ENCODE measurements at places on chromosomes 5 and 9. TPM values are rescaled to one million over a fixed set of nuclear protein-coding genes. Genes with fewer than 3 reads are reported as not detected.
A peak's percentile ranks its signal among the peaks of the same experiment; 100 is the strongest.

Gene DROSHA
- total RNA-seq, result 41.8 TPM

Gene HK3
- not detected for total RNA-seq

Gene CHSY3
- 3.0 TPM for total RNA-seq

Gene FOXD4L3
- total RNA-seq, result under 0.01 TPM

Gene RGS7BP
- 0.13 TPM for total RNA-seq

Gene SYK
- 0.13 TPM for total RNA-seq

Gene FGD3
- not detected for total RNA-seq

Gene AK3
- 61.2 TPM for total RNA-seq

Gene GABRA1
- total RNA-seq, result not detected

Gene FOXD4L4
- total RNA-seq, result 0.13 TPM

DNA sequence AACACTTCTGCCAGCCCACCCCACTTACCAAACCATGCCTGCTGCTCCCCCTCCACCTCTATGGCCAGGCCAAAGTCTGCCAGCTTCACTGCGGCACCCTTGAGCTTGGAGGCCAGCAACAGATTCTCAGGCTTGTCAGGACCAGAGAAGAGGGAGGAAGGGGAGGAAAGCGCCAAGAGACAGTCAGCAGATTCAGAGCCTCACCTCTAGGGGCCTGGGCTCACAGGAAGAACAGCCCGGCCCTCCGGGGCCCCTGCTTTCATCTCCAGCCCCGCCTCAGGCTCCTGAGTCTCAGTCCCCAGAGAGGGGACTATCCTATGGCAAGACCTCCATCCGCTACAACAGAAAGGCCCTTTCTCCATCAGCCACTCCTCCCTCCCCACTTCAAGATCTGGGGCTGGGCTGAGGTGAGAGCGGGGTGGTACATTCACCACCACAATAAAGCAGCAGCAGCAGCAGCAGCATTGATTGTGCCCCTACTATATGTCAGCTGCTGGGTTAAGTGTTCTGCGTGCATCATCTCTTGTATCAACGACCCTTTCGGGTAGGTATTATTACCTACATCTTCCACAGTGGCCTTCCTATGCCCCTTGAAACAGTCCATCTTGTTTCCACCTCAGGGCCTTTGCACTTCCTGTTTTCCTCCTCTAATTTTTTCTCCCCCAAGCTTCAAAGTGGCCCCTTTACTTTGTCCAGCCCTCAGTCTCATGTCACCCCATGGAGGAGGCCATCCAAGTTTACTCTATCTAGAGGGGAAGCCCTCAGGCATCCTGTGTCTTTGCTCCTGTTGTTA is 36.0 kb downstream of the CAMK2A start:
- no peak for DNase-seq

- no peak for DNase-seq
Observed at GRCh38 chr9:16883586-16883985, 13.1 kb upstream of the BNC2 start.

DNA sequence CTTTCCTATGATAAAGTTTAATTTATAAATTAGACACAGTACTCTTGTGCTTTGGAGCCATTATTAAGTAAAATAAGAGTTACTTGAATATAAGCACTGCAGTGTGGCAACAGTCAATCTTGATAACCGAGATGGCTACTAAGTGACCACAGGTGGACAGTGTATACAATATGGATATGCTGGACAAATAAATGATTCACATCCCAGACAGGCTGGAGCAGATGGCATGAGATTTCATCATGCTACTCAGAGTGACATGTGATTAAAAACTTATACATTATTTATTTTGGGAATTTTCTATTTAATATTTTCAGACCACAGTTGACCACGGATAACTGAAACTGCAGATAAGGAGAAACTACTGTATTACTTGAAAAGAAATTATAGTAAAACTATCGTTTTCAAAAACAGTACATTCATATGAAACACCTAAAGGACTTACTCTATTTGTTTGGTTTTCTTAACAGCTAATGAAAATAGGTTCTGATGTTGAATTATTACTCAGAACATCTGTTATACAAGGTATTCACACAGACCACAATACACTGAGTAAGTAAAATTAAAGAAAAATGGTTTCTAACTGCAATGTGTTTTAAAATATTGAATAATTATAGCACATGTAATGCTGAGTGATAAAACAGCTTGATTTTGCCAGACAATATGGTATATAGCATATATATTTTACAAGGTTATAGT is 16.0 kb downstream of the LYRM7 start:
- DNase-seq, result peak; percentile 6

- DNase-seq, result no peak
Observed at GRCh38 chr5:16573401-16573800, 43.4 kb downstream of the RETREG1 start.

DNA sequence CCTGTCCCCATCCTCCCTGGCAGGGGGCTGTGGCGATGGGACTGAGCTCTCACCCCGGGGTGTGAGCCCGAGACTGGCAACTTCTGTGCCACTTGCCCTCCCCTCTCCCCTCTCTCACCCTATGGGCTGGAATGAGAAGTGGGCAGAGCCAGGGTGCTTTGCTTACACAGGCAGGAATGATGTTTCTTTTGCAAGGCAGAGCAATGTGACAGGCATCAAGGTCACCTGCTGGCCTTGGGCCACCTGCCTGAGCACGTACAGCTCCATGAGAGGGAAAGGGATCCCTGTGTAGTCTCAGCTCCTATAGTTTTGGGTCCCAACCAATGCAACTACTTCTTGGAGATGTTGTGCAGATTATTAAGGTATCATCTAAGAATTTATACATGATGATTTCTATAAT is 252.8 kb upstream of the DAP start:
- no peak for DNase-seq

GRCh38 chr9:136225366-136225747 is 20.3 kb downstream of the QSOX2 start:
- no peak for DNase-seq

- DNase-seq, result no peak
Observed at GRCh38 chr9:98083566-98084183, 27.1 kb downstream of the NANS start.

DNA sequence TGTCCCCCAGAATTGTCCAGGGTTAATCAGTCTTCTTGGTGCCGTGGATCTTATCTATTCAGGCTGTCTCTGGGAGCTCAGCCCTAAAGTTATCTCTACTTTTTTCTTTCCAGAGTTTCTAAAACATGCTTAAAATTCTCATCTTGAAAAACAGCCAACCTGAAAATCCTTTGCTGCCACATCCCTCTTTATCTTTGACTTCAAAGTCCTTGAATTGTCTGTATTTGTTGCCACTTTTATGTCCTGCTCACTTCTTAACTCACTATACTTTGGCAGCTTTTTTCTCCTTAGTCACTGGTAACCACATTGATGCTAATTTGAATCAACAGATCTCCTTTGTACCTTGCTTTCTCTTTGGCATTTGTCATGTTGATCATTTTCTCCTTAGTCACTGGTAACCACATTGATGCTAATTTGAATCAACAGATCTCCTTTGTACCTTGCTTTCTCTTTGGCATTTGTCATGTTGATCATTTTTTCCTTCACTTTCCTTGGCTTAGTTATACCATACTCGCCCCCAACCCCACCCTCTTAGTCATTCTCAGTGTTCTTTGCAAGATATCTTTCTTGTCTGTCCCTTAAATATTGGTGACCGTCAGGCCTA is 8.5 kb downstream of the DMXL1 start:
- no peak for DNase-seq

GRCh38 chr9:6467006-6467625 is 54.1 kb downstream of the UHRF2 start:
- peak; percentile 43 for DNase-seq

DNA sequence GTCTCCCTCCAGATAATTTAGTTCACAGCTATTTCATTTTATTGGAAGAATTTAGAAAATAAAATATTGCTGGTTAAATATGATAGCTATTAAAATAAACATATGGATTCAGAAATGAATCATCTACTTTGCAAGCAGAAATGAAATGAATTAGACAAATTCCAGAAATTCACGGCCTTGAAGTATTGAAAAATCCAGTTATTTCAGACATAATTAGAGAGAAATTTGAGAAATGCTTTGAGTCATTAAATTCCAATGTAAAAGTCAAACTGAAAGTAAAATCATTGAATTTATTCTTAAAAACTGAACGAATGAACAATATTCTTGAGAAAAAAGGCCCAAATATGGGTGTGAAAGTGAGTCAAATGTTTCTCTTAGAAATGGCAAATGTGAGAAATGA is 632.6 kb upstream of the EDIL3 start:
- no peak for DNase-seq

GRCh38 chr5:9877488-9877887 is 247.3 kb upstream of the TAS2R1 start:
- DNase-seq, result no peak

DNA sequence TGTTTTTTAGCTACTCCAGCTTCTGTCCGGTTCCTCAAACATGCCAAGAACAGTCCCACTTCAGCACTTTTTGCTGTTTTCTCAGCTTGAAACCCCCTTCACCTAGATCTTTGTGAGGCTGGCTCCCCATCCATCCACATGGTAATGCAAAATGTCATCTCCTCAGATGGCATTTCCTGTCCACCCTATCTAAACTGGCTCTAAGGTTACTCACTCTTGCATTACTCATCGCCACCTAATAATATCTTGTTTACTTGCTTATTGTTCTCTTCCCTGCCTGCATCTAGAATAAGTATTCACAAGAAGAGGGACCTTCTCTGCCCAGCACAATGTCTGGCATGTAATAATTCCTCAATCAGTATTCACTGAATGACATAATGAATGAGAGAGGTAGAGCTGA is 220.1 kb downstream of the FAM114A2 start:
- no peak for DNase-seq

DNA sequence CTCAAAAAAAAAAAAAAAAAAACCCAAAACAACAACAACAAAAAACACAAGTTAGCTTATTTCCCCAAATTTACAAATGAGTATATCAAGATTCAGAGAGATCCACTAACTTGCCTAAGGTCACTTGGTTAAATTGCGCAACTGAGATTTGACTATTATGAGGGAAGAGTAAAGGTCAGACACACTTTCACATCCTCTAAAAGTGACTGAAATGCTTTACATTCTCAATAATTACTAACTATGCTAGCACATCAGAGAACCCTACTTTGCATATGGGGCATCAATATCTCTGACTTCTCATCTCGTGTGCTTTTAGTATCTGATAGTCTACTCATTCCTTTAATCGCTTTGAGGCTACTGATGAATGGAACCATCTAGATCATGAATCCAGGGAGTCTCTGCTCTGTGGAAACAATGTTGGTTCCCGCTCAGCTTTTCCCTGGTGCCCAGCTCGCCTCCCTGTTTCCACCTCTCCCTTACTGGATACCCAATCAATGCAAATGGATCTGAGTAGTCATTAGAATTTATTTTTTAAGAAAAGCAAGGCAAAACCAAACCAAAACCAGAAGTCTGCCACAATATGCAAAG is 182.1 kb upstream of the TRIM32 start:
- DNase-seq, result no peak

DNA sequence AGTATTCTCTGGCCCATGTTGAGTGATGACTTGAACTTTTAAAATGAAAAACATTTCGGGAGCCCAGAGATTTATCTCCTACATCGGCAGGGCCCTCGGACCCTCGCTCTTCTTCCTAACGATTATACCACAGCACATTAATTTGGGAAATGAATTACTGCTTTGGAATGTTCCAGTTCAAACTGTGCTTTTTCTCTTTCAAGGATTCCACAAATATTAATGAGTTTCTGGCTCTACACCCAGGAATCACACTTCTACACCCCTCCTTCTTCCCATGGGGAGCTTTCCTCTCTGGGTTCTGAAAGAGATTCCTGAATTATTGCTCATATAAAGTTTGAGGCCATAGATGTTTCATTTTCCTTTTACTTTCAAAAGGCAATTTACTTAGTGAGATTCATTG is 41.2 kb downstream of the NSG2 start:
- no peak for DNase-seq

DNA sequence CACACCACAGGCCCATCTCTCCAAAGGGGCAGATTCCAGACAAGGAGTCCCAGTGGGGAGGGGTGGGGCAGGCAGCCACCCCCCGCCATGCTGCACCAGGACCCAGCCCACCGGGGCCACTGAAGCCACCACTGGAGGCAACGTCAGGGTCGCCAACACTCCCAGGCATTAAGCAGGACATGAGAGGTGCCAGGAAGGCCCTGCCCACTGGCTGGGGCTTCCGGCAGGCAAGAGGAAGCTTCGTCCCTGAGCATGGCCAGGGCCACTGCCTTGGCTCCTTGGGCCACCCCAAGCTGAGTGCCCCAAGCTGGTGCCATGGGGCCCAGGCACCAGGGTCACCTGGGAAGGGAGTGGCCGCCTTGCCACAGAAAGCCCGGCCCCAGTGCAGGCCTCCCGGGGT is 17.5 kb downstream of the KCNT1 start:
- no peak for DNase-seq

GRCh38 chr9:90969021-90969675 is 167.5 kb downstream of the SYK start:
- DNase-seq, result no peak

All from dermis microvascular lymphatic vessel endothelial cell (primary cell).